ENCODE measurements at places on chromosomes 13 and 19.

GRCh38 chr13:51704399-51705313, 99.3 kb downstream of the DHRS12 start:
- DNase-seq, result no peak

DNA sequence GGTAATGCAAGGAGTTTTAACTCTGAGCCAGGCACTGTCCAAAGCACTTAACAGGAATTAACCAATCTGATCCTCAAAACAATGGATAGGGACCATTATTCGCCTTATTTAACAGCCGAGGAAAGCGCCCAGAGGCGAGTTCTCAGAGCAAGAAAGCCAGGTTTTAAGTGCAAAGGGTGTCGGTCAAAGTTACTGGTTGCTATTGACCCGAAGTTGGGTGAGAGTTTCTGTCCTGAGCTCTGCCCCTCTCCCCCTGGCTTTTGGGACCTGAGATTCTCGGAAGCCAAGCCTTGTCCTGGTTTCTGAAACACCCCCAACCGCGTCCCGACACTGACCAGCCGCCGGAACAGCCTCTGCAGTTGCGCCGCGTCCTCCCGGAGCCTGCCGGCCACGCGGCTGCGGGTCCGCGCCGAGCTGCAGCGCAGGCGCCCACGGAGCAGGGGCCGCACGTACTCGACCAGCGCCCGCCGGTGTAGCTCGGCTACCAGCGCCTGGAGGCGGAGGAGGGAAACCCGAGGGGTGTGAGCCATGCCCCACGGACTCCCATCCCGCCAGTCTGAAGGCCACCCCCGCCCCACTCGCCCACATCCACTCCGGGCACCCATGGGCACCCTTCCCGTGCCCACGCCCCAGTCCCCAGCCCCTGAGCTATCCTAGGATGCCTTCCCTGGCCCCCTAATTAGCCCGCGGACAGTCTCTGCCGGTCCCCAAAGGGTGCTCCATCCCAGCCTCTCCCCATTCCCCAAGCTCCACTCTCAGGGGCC, 27.8 kb downstream of the EXOC3L2 start:
- no peak for DNase-seq

- DNase-seq, result peak; percentile 84
Measured at GRCh38 chr13:52195401-52195837, 36.0 kb upstream of the NEK3 start.

DNA sequence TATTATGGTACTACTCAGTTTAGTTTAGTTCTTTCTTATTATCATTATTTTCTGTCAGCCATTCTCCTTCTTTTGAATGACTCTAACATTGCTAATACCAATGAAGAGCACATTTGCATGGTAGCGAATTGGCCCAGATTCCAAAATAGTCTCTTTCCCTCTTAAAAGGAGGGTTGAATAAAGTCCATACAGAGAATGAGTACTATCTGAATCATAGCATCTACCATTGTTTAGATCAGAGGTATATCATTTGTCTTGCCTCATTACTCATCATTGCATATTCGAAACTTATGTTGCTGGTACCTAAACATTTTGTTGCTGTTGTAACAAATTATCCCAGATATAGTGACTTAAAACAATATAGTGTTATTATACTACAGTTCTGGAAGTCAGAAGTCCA, 1235.3 kb upstream of the ATXN8OS start:
- DNase-seq, result no peak

DNA sequence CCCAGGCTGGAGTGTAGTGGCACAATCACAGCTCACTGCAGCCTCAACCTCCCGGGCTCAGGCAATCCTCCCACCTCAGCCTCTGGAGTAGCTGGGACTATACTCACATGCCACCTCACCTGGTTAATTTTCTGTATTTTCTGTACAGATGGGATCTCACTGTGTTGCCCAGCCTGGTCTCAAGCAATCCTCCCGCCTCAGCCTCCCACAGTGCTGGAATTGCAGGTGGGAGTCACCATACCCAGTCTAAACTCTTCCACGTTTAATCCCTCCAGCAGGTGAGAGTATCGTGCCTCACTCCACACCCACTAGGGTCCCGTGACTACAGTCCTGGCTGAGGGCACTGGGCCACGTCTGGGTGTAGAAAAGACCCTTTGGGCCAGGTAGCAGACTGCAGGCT, 16.5 kb downstream of the BCAT2 start:
- no peak for DNase-seq

GRCh38 chr13:44822291-44822690, 167.0 kb downstream of the NUFIP1 start:
- no peak for DNase-seq

DNA sequence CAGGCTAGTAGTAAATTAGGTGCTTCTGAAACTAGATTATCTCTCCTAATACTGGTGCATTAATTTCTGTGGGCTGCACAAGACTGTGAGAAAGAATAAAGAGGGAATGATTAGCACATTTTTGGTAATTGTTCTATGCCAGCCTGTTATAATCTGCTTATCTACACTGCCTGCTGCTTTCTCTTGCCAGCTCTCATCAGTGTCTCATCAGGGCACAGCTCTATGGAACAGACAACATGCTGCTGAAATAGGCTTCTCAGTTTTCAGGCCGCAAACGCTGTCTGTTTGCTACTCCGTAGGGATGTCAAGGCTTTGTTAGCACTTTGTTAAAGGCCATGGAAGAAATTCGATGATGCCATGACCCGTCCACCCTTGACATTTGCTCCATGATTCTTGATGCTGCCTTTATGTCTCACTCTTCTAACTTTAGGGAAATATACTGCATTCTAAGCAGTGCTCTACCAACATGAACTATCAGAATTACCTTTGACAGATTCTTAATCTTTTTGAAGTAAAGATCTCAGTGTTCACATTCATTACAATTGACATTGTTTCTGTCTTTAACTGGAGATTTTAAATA, 84.0 kb upstream of the PRR20A start:
- no peak for DNase-seq

All from hematopoietic multipotent progenitor cell treated with erythropoietin and hydrocortisone succinate and interleukin-3 and kit ligand, for 8 days (in vitro differentiated cells).